ENCODE measurements at places on chromosomes 2 and 18.

GRCh38 chr2:233208382-233209116, 42.9 kb upstream of the ATG16L1 start:
- H3K36me3 ChIP-seq: no peaks in the 10 kb centered on the region
- H3K4me3 ChIP-seq: no peak overlapping the region
- DNase-seq: no peak
- no peaks in the 10 kb centered on the region for H3K27me3 ChIP-seq

GRCh38 chr2:11203480-11203879, 48.2 kb downstream of the SLC66A3 start:
- peaks cover 3% of the 10 kb centered on the region for H3K4me1 ChIP-seq
- H3K4me3 ChIP-seq: no peak overlapping the region
- H3K27me3 ChIP-seq: no peaks in the 10 kb centered on the region
- H3K27ac ChIP-seq: no peak overlapping the region

DNA sequence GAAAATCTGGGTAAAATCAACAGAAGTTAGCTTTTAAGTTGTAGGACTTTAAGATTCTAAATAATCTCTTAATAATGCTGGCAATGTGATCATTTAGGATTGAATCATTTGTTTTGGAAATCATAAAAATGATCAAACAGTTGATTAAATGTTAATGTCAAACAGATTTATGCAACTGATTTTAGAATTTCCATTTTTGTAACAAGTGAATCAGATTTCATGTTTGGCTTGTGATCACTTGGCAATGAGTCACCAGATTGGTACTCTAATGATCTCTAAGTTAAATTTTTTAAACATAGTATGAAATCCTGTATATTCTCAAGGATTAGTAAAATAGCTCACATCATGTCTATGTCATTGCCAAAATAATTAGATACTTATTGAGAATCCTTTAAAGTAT, 50.1 kb upstream of the UNC80 start:
- no peaks in the 10 kb centered on the region for H3K36me3 ChIP-seq
- no peak for DNase-seq
- H3K4me3 ChIP-seq: no peak overlapping the region
- no peak overlapping the region for H3K27ac ChIP-seq
- H3K27me3 ChIP-seq: no peaks in the 10 kb centered on the region
- H3K4me1 ChIP-seq: no peaks in the 10 kb centered on the region

- DNase-seq: no peak
- no peaks in the 10 kb centered on the region for H3K27me3 ChIP-seq
- no peaks in the 10 kb centered on the region for H3K36me3 ChIP-seq
- no peaks in the 10 kb centered on the region for H3K4me1 ChIP-seq
- H3K4me3 ChIP-seq: no peak overlapping the region
Observed at GRCh38 chr2:133107058-133107815, 437.2 kb upstream of the LYPD1 start.

GRCh38 chr2:205734436-205735037, 52.2 kb downstream of the NRP2 start:
- H3K4me1 ChIP-seq: peaks cover 10% of the 10 kb centered on the region
- H3K27ac ChIP-seq: no peak overlapping the region
- no peak overlapping the region for H3K4me3 ChIP-seq
- no peak for DNase-seq

- H3K27ac ChIP-seq: no peak overlapping the region
- H3K4me1 ChIP-seq: no peaks in the 10 kb centered on the region
- DNase-seq: no peak
- H3K36me3 ChIP-seq: no peaks in the 10 kb centered on the region
- no peaks in the 10 kb centered on the region for H3K27me3 ChIP-seq
Observed at GRCh38 chr18:73577365-73577764, 570.3 kb downstream of the FBXO15 start.

- no peak overlapping the region for H3K4me3 ChIP-seq
- H3K27ac ChIP-seq: no peak overlapping the region
- DNase-seq: no peak
- H3K27me3 ChIP-seq: no peaks in the 10 kb centered on the region
Observed at GRCh38 chr2:231745303-231746038, 35.6 kb downstream of the PDE6D start.

DNA sequence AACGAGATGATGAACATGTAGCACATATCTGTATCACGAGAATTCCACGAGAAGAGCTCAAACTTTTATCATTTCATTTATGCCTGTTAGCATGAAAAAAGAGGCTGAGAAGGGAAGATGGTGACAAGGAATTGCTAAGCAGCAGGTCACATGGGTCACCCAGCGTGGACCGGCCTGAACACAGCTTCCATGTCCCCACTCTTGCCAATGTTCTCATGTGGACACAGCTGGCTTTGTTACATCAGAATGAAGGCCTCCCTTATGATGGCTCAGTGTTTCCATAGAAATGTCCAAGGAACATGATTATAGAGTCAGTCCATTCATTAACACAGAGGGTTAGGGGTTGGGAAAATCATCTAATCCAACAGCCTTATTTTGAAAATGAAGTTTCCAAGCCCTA, 215.4 kb downstream of the CMPK2 start:
- H3K4me3 ChIP-seq: no peak overlapping the region
- H3K4me1 ChIP-seq: no peaks in the 10 kb centered on the region
- no peak overlapping the region for H3K27ac ChIP-seq
- DNase-seq: no peak

DNA sequence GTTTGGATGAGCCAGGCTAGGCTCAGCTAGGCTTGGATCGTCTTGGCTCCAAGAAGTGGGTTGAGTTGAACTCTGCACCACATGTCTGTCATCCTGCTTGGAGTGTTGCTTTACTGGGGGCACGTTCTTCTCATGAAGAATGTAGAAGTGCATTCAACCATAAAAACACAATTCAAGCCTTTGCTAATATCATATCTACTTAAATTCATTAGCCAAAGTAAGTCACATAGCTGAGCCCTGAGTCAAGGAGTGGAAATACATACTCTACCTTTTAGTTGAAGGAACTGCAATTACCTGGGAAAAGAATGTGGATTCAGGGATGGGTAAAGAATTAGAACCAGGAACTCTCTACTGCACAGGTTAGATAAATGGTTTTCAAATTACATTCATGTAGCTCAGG, 360.4 kb upstream of the KCNH7 start:
- H3K4me3 ChIP-seq: no peak overlapping the region
- DNase-seq: no peak
- H3K4me1 ChIP-seq: no peaks in the 10 kb centered on the region
- no peaks in the 10 kb centered on the region for H3K36me3 ChIP-seq

DNA sequence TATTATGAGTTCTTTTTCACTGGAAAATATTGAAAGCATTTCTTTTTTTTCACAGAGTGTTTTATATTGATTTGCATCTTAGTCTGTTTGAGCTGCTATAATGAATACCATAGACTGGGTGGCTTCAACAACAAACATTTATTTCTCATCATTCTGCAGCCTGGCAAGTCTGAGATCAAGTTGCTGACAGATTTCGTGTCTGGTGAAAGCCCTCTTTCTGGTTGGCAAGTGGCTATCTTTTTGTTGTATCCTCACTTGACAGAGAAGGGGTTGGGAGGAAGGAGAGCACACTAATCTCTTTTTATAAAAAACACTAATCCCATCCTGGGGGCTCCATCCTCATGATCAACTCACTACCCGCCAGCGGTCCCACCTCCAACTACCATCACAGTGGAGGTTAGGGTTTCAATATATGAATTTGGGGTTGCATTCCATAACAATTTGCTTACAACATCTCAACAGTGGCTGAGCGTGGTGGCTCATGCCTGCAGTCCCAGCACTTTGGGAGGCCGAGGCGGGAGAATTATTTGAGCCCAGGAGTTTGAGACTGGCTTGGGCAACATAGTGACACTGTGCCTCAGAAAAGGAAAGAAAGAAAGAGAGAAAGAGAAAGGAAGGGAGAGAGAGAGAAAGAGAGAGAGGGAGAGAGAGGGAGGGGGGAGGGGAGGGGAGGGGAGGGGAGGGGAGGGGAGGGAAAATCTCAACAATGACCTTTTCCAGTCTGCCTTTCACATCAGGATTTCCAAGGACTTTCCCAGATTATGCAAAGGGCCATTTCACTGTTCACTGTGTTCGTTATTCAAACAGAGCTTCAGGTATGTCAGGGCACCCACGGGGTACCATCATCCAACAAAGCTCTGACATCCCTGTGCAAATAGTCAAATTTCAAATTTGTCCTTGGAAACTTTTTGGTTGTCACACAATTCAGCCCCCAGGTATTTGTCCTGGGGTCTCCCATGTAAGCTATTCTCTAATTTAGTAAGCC, 111.1 kb downstream of the AP1S3 start:
- peak overlapping the region; percentile 77 for H3K27ac ChIP-seq
- peaks cover 4% of the 10 kb centered on the region for H3K4me1 ChIP-seq
- no peaks in the 10 kb centered on the region for H3K36me3 ChIP-seq

GRCh38 chr2:124983595-124983994, 958.5 kb downstream of the CNTNAP5 start:
- no peaks in the 10 kb centered on the region for H3K27me3 ChIP-seq
- H3K4me1 ChIP-seq: no peaks in the 10 kb centered on the region
- no peak overlapping the region for H3K4me3 ChIP-seq

GRCh38 chr2:18464913-18465312, 95.5 kb downstream of the RDH14 start:
- no peak for DNase-seq
- H3K27ac ChIP-seq: no peak overlapping the region
- peaks cover 24% of the 10 kb centered on the region for H3K4me1 ChIP-seq
- H3K36me3 ChIP-seq: no peaks in the 10 kb centered on the region
- no peak overlapping the region for H3K4me3 ChIP-seq

- H3K36me3 ChIP-seq: no peaks in the 10 kb centered on the region
- no peak for DNase-seq
- no peak overlapping the region for H3K4me3 ChIP-seq
- no peaks in the 10 kb centered on the region for H3K27me3 ChIP-seq
- H3K27ac ChIP-seq: no peak overlapping the region
- no peaks in the 10 kb centered on the region for H3K4me1 ChIP-seq
Observed at GRCh38 chr18:77339093-77339492, 89.4 kb downstream of the GALR1 start.

DNA sequence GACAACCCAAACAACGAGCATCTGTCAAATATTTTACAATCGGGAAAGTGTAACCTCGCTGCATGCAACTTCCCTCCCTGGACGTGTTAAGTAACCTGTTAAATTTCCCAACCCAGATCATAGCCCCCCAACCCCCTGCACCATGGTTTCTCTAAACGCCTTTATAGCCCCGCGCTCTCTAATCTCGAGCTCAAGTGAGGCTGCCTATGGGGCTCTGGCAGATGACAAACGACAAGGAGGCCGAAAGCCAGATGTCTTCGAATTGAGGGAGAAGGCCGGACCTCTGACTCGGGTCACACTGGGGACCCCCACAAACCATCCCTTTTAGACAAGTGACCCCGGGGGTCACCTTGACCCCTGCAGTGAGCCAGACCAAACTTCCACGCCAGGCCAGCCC, 526 bp downstream of the COX7A2L start:
- no peak for DNase-seq
- peaks cover 32% of the 10 kb centered on the region for H3K4me1 ChIP-seq
- H3K36me3 ChIP-seq: no peaks in the 10 kb centered on the region
- H3K4me3 ChIP-seq: peak overlapping the region; percentile 91
- H3K27ac ChIP-seq: peak overlapping the region; percentile 83

GRCh38 chr2:73112026-73112912, 479 bp downstream of the RAB11FIP5 start:
- no peaks in the 10 kb centered on the region for H3K36me3 ChIP-seq
- H3K4me3 ChIP-seq: peak overlapping the region; percentile 95
- no peak for DNase-seq
- H3K27me3 ChIP-seq: no peaks in the 10 kb centered on the region
- peaks cover 14% of the 10 kb centered on the region for H3K4me1 ChIP-seq

- no peak overlapping the region for H3K4me3 ChIP-seq
- H3K36me3 ChIP-seq: no peaks in the 10 kb centered on the region
- no peak for DNase-seq
- H3K27me3 ChIP-seq: no peaks in the 10 kb centered on the region
- H3K4me1 ChIP-seq: peaks cover 11% of the 10 kb centered on the region
Observed at GRCh38 chr2:40095000-40095399, 315.9 kb upstream of the THUMPD2 start.

DNA sequence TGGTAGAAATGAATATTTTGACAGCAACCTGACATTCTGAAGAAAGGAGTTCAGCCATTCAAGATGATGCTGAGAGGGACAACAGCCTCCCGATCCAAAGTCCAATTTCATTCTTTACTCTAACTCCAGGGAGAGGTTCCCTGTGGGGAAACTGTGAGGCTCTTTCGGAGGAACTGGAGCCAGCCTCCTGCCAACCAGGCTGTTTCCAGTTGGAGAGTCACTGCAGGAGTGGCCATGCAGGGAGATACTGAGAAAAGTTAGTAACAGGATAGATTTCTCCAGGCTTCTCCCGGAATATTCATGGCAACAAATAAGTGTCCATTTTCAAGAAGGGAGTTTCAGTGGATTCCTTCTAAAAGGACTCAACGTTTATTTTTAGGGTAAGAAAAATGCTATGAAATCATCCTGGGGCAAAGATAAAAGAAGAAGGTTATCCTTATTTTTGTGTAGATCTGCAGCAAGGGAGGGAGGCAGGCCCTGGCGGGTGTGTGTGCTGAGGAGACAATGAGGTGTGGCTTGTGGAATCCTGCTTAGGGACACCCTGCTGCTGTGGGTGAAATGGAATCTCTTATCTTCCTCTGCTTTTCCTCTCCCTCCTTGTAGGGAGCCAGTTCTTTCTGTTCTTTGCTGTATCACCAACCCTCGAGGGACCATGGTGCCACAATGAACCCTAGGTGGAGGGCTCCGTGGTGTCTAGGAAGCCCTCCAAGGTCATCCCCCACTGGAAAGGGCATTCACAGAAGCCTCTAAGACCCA, 18.1 kb downstream of the KLHL14 start:
- H3K27me3 ChIP-seq: no peaks in the 10 kb centered on the region
- no peaks in the 10 kb centered on the region for H3K36me3 ChIP-seq
- no peak for DNase-seq

DNA sequence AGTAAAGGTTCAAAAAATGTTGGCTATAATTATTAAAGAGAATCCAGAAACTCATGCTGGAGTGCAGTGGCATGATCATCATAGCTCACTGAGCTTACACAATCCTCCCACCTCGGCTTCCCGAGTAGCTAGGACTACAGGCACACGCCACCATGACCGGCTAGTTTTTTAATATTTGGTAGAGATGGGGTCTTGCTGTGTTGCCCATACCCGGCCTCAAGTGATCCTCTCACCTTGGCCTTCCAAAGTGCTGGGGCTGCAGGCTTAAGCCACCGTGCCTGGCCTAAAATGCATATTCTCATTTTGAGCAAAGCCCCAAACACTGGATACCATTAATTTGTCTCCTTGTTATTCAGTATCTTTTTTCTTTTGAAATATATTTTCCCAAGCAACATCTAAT, 32.4 kb downstream of the MEMO1 start:
- H3K4me1 ChIP-seq: peaks cover 14% of the 10 kb centered on the region
- no peak for DNase-seq
- no peak overlapping the region for H3K4me3 ChIP-seq
- H3K27ac ChIP-seq: no peak overlapping the region
- H3K36me3 ChIP-seq: no peaks in the 10 kb centered on the region

DNA sequence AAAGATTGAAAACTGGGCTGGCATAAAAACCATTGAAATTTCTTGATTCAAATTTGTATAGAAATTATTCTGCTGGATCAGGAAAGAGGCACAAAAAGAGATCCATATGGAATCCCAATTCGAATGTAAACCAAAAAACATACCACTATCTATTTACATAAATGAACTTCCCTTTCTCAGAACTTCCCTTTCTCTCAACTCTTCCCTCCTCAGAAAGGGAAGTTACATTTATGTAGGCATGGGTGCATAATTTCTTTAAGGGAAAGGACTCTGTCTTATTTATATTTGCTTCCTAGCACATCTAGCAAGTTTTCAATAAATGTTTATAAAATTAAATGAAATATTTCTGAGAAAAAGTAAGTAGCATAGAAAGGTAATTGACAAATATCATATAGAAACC, 398.1 kb upstream of the ATP5MC3 start:
- no peak for DNase-seq
- H3K4me1 ChIP-seq: no peaks in the 10 kb centered on the region
- no peaks in the 10 kb centered on the region for H3K27me3 ChIP-seq
- no peak overlapping the region for H3K27ac ChIP-seq
- no peaks in the 10 kb centered on the region for H3K36me3 ChIP-seq

Data from thoracic aorta (tissue), 2 donors.